Central memory CD4-positive, alpha-beta T cell (primary cell): ENCODE measurements at places on chromosomes 16 and 17.
A peak's percentile ranks its signal among the peaks of the same experiment; 100 is the strongest.

- DNase-seq: no peak
These were observed 48.4 kb downstream of the CENPV start for GRCh38 chr17:16304830-16305229.

DNA sequence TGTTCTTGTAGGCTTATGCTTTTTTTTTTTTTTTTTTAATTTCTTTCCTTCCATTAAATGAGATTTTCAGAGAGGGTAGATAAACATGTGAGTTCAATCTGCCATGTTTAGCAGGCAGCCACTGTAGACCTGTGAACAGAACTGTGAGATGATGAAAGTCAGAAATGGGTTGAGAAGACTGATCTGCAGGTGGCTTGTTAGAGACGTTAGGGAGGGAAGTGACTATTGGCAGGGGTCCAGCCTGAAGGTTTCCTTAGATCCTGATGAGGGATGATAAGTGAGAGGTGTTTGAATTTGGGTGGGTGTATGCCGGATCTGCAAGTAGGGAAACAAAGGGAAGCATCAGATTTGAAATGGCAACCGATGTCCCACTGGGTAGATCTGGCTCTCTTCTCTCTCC is 157.8 kb downstream of the HS3ST3B1 start:
- no peak for DNase-seq

GRCh38 chr17:81460856-81461460 is 51.6 kb downstream of the ACTG1 start:
- no peak for DNase-seq

DNA sequence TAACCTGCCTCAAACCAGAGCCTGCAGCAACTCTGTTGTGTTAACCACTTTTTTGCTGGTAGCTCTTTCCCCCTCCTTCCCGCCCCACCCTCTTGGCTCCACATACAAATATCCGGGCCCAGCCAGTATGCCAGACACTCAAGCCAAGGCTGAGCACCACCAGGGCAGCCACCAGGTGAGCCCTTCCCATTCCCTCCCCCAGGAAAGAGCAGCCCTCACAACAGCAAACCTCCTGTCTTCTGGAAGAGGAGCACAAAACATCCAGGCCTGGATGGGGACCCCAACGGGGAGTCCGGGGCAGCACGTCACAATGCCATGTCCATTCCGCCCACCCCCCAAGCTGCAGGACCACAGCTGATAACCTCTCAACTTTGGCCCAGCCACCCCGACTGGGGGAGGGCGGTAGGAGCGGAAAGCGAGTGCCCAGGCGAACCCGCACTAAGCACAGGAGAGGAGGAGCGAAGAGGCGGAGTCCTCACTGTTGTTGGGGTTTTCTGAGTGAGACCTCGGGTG is 757 bp downstream of the ORMDL3 start:
- DNase-seq: peak; percentile 57

- DNase-seq: no peak
These were observed 61.1 kb downstream of the CYLD start for GRCh38 chr16:50802961-50803360.

GRCh38 chr17:72187556-72187955 is 66.7 kb downstream of the SOX9 start:
- DNase-seq: no peak

- no peak for DNase-seq
These were observed 144.3 kb upstream of the NOG start for GRCh38 chr17:56449176-56449575.

- DNase-seq: no peak
These were observed 24.6 kb upstream of the DLX4 start for GRCh38 chr17:49944273-49944870.
